ENCODE measurements at places on chromosomes 12 and 14.
A peak's percentile ranks its signal among the peaks of the same experiment; 100 is the strongest.

- DNase-seq: no peak
Observed at GRCh38 chr14:35459776-35460175, 55.2 kb upstream of the NFKBIA start.

- no peak for DNase-seq
Observed at GRCh38 chr12:68612697-68613096, 2.0 kb downstream of the RAP1B start.

DNA sequence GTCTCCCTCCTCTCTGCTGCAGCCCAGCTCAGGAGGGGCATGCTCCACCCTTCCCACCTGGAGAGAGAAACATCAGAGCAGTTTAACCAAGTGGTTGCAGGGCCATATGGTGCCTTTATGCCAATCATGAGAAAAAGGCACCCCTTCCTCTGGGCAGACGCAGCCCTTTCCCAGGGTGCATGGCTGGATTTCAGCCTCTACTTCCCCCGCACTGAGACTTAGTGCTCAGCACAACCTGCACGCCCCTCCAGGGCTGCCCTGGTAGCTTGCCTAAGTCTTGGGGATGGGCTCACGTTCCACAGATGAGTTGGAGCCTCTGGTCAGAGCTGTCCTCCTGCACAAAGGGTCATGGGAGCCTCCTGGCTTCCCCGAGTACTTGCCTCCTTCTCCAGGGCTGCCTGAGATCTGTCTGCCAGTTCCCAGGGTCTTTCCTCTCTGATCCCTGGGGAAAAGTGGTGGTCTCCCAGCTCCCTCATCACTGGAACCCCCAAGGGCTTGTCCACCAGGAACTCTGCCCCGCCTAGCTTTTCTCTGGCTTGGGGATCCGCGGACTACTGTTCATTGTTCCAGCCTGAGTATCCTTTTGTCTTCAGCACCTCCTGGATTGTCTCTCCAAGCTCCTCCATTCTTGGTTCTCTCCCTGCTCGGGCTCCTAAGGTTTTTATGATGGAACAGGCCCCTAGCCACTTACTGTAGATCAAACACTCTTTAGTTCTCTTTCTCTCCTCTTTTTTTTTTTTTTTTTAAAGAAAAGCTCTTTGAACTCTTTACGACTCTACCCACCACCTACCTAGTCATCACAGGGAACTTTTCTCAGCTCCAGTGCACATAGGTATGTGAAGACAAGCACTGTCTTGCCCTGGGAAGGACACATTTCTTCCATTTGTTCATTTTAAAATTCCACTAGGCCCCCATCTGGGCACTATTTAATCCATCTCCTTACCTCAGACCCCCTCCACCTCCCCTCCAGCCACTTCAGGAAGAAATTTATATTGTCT is 6.1 kb upstream of the KRT74 start:
- no peak for DNase-seq

DNA sequence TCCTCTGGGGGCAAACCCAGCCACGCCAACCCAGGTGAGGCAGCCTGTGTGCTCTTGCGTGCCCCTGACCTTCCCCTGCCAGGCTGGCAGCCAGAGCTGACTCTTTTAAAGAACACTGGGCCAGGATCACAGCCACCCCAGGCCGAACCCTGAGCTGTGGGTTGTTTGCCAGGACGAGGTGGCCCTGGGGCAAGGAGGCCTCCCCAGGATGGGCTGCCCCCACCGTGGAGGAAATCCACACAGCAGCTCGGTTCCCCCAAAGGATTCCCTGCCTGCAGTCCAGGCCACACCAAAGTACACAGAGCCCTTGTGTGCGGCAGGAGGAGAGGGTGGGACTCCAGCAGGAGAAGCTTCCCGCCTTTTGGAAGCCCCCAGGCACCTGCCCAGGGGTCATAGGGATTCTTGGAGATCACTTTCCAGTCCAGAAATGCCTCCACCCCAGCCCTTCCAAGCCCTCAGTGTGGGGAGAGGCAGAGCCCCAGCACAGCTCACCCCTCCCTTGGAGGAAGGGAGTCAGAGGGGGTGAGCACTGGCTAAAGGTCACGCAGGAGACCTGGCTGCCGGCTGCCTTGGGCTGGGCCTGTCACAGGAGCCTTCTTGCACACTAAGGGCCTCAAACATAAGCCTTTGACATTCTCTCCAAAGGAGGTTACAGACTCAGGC is 115.6 kb downstream of the CALM1 start:
- no peak for DNase-seq

DNA sequence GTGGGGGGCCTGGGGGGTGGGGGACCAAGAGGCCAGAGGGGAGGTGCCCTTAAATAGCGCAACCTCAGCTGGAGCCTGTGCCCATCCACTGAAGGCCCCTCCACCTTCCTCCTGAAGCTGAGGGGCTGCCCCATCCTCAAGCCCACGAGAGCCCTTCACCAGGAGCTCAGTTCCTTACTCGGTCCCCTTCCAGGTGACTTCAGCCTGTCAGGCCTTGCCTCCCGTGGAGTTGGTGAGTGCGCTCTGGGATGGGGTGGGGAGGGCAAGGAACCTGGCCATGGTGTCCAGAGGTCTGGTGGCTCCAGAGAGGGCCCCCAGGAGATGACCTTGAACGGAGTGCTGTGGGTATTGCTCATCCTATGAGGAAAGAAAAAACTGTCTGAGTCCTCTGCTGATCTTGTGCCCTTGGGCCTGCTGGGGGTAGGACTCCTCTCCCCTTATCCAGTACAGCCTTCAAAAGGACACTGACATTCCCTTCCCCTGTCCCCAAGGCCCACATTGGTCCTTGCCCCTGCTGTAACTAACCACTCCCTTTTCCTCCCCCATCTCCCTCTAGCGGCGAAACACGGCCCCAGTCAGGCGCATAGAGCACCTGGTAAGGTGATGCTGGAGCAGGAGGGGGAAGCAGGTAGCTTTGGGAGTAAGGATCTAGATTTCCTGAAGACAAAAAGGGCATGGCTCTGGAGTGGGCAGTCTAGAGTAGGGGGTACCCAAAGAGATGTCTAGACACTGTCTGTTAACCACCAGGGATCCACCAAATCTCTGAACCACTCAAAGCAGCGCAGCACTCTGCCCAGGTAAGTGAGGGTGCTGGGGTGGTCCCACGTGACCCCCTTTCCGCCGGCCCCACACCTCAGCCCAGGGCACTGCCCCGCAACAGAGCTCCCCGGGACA is 3.6 kb downstream of the TNS2 start:
- peak; percentile 96 for DNase-seq

- DNase-seq: no peak
Observed at GRCh38 chr12:121432740-121433480, 33.0 kb downstream of the RNF34 start.

DNA sequence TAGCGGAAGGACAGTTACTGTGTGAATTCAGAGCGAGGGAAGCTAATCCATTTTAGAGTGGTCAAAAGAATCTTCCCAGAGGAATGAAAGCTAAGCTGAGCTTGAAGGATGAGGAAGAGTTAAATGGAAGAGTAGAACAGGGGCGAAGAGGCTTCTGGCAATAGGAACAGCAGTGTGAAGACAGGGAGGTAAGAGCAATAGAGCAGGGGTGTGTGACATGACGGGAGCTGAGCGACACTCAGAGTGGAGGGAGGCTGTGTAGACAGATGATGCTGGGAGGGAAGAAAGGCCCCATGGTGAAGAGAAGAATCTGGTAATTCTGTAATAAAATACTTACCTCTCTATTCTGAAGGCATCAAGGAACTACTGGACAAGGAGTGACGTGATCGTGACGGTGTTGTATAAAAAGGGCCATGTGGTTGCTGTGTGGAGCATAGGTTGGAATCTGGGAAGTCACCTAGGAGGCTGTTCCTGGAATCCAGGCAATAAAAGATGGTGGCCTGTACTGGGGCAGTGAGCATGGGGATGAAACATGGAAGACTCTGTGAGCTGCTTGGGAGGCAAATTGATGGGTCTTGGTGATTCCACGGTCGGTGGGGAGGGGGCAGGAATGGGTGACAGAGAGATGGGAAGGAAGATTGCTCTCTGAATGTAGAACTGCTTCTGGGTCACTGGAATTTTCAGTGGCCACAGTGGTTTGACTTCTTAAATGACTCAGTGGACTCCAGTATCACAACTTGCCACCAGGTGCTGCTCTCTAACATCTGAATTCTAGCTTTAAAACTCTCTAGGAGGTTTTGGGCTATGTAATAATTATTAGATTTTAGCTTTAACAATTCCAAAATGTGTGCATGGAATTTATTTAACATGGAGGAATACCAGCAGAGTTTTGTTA is 164.1 kb downstream of the ATP23 start:
- DNase-seq: no peak

DNA sequence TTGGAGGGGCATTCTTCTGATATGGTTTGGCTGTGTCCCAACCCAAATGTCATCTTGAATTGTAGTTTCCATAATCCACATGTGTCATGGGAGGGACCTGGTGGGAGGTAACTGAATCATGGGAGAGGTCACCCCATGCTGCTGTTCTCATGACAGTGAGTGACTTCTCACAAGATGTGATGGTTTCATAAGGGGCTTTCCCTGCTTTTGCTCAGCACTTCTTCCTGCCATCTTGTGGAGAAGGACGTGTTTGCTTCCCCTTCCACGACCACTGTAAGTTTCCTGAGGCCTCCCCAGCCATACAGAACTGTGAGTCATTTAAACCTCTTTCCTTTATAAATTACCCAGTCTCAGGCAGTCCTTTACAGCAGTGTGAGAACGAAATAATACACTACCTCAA is 382.4 kb downstream of the VRK1 start:
- no peak for DNase-seq

DNA sequence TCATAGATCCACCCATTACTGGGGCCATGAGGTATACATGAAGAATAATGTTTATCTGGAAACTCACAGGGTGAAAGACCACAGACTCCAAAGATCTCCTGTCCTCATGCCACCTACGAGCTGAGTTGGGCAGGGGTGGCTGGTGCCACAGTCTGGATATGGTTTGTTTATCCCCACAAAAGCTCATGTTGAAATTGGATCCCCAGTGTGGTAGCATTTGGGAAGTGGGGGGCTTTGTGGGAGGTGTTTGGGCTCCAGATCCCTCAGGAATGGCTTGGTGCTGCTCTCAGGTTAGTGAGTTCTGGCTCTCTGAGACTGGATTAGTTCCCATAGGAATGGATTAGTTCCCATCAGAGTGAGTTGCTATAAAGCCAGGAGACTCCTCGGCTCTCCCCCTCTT is 192.3 kb upstream of the FSCB start:
- DNase-seq: no peak

- DNase-seq: no peak
Observed at GRCh38 chr12:93440043-93440835, 1.5 kb downstream of the UBE2N start.

DNA sequence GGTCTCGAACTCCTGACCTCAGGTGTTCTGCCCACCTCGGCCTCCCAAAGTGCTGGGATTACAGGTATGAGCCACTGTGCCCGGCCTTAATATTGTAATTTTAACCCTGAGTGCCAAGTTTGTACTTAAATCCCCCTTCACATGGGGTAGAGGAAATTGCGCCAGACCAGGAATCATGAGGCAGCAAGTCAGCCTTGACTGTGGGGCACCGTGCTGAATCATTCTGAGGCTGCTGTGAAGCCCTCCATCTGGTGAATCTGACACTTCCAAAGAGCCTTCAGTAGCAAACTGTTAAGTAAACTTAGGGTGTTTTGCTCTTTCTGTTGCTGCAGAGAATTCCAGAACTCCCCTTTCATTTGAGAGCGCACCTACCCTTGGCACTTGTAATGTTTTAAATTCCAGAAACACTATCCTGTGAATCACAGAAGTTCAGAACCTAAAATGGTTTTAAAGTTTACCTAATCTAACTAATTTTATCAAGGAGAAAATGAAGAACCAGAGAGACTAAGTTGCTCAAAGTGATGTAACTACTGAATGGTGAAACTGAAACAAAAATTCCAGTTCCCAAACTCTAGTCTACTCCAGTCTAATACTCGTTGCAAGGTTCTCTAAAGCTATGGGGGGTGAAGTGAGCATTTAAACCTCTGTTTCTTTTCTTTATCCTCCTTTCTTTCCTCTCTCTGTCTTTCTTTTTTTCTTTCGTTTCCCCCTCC is 7.5 kb downstream of the HEBP1 start:
- DNase-seq: no peak

DNA sequence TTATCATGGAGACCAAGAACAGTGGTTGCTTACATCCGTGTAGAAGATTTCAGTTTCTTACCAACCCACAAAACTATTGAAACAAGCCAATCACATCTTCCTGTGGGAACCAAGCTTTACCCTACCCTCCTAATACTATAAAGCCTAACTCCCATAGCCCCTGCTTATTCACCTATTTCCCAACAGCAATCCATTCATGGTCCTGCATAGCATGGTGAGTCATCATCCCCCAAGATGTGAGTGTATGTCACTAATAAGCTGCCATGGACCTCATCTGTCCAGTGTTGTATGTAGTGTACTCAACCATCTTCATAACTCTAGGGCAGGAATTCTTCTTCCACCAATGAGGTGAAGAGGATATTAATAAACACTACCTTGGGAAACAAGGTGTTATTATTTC is 1620.4 kb upstream of the FLRT2 start:
- no peak for DNase-seq
